T-cell (primary cell): ENCODE measurements at places on chromosomes 16 and 17. TPM values are rescaled to one million over a fixed set of nuclear protein-coding genes. Genes with fewer than 3 reads are reported as not detected.

DNA sequence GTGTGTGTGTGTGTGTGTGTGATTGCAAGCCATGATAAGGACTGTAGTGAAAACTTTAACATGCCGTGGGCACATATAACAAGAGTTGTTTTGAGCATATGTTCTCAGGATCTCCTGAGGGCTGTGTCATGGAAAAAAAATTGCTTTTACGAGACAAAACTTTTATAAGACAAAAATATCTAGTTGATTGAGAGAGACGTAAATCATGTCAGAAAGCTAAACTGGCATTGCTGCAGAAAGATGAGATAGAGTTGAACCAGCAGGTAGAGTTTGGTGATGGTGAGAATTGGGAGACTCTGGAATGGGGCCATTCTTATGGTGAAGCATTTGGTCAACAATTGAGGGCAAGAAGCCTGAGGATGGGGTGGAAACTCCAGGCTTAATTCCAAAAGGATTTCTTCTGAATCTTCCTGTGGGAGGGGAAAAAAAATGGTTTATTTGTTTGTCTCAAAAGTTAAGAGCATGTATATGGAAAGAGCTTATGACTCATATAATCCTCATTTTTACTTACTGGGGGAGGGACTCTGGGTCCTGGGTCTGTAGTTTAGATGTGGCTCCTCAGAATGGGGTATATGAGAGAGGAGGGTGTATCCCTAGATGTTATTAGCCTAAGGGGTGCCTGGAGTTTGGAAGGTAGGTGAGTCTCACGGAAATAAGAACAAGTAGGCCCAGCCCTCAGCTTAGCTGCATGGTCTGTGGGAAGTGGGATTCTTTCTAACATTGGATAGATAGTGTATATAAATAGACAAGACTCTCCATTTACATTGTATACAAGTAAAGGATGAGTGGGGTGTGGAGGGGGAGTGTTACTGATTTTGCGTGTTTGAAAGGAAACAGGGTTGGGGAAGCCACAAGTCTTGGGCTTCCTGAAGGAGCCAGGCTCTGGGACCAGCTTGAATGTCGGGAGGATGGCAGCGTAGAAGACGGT lies 7.1 kb downstream of the MINK1 start:
- DNase-seq = no peak
- no peak overlapping the region for H3K27ac ChIP-seq
- no peak overlapping the region for H3K4me3 ChIP-seq
- no peaks in the 10 kb centered on the region for H3K27me3 ChIP-seq
- peaks cover 8% of the 10 kb centered on the region for H3K4me1 ChIP-seq

DNA sequence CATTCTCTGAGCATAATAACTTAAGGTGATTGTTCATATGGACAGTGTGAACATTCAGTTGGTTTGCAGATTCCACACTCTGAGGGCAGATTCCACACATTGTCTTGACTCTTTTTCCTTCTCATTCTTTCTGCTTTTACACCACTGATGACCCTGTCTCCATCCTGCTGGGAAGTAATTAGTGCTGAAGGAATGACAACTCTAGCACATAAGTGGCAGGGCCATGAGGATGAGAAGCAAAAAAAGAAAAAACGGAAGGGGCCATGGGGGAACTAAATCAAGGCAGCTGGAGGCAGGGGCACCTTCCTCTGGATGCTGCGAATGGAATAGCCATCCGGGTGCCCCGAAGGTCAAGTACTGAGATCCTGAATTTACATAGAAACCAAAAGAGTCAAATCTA lies 944.0 kb downstream of the KCNJ2 start:
- H3K4me3 ChIP-seq = no peak overlapping the region
- H3K4me1 ChIP-seq = no peaks in the 10 kb centered on the region
- H3K27ac ChIP-seq = no peak overlapping the region
- H3K36me3 ChIP-seq = no peaks in the 10 kb centered on the region

DNA sequence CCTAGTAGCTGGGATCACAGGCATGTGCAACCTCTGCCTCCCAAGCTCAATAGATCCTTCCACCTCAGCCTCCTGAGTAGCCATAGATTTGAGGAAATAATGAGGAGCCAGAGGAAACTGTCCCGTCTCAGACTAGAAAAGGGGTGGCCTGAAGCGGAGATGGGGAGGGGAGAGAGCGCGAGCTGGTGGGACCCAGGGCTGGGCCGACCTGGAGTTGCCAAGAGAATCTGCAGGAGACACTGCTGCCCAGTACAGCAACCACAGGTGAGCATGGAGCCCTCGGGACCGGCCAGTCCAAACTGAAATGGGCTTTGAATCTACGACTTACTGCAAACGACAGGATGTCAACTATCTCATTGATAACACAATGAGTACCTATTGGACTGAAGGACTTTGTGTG lies 24.3 kb downstream of the CD300A start:
- H3K27ac ChIP-seq = no peak overlapping the region
- H3K27me3 ChIP-seq = no peaks in the 10 kb centered on the region
- no peak overlapping the region for H3K4me3 ChIP-seq
- no peaks in the 10 kb centered on the region for H3K36me3 ChIP-seq
- no peaks in the 10 kb centered on the region for H3K4me1 ChIP-seq

- H3K4me3 ChIP-seq = no peak overlapping the region
- no peak for DNase-seq
- H3K36me3 ChIP-seq = no peaks in the 10 kb centered on the region
- H3K27ac ChIP-seq = no peak overlapping the region
- H3K4me1 ChIP-seq = no peaks in the 10 kb centered on the region
- peaks cover 3% of the 10 kb centered on the region for H3K27me3 ChIP-seq
Observed at GRCh38 chr16:19196871-19197270, 28.8 kb downstream of the SYT17 start.

- no peak overlapping the region for H3K4me3 ChIP-seq
- no peak for DNase-seq
- H3K27ac ChIP-seq = no peak overlapping the region
- no peaks in the 10 kb centered on the region for H3K36me3 ChIP-seq
Observed at GRCh38 chr17:61294777-61295176, 104.9 kb upstream of the TBX2 start.

GRCh38 chr17:68600067-68600930 lies 868 bp downstream of the FAM20A start:
- DNase-seq = no peak
- H3K4me3 ChIP-seq = peak overlapping the region; percentile 48
- H3K27ac ChIP-seq = no peak overlapping the region
- peaks cover 14% of the 10 kb centered on the region for H3K4me1 ChIP-seq
- no peaks in the 10 kb centered on the region for H3K36me3 ChIP-seq
- H3K27me3 ChIP-seq = peaks cover 15% of the 10 kb centered on the region

DNA sequence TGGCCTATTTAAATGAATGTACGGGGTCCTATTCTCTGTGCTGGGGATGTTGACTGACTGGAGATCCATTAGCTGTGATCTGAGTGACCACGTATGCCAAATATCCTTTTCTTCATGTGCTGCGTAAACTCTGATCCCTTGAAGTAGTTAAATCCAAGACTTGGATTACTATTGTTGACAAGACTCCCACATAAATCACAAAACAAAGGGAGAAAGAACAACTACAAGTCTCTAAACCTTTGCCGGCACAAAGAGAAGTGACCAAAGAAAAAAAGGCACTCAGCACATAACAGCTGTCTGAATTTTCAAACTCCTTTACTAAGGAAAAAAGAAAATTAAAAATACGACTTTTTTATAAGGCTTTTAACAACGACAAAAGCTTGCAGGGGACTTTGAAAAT lies 559.9 kb upstream of the CDH8 start:
- H3K4me1 ChIP-seq = no peaks in the 10 kb centered on the region
- H3K4me3 ChIP-seq = no peak overlapping the region
- no peaks in the 10 kb centered on the region for H3K36me3 ChIP-seq
- no peak for DNase-seq
- H3K27ac ChIP-seq = no peak overlapping the region

GRCh38 chr16:63372283-63372682 lies 1336.0 kb upstream of the CDH8 start:
- H3K4me1 ChIP-seq = no peaks in the 10 kb centered on the region
- no peaks in the 10 kb centered on the region for H3K36me3 ChIP-seq

DNA sequence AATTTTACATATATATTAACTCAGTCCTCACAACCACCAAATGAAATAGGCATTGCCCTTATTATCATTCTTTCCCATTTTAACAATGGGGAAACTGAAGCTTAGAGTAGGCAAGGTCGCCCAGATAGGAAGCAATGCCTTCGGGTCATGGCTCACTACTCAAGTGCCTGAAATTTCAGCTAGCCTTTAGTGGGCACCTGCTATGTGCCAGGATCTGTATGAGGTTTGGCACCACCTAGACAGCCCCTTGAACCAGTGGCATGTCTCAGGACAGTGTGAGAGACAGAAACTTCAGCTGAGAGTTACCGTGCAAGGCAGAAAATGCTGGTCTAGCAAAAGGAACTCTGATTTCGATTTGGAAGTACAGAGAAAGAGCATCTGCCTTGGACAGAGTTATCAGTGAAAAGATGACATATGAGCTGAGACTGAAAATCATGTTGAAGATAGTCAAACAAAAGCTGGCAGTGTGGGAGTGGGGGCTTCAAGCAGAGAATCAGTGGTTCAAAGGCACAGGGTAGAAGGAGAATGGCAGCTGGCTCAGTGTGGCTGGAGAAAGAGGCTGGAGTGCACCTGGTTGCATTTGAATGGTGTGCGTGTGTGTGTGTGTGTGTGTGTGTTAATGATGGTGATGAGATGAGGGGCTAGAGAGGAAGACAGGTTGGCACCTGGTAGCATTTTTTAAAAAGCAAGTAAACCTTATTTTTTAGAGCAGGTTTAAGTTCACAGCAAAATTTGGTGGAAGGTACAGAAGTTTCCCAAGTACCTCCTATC lies 29.1 kb downstream of the CDH13 start:
- H3K4me3 ChIP-seq = no peak overlapping the region
- DNase-seq = no peak
- peaks cover 88% of the 10 kb centered on the region for H3K4me1 ChIP-seq
- H3K27me3 ChIP-seq = no peaks in the 10 kb centered on the region
- peak overlapping the region; percentile 76 for H3K27ac ChIP-seq

- H3K36me3 ChIP-seq = no peaks in the 10 kb centered on the region
- H3K27ac ChIP-seq = no peak overlapping the region
- H3K4me3 ChIP-seq = no peak overlapping the region
- DNase-seq = no peak
Observed at GRCh38 chr17:55652114-55652823, 70.4 kb downstream of the TMEM100 start.

GRCh38 chr17:67509390-67510287 lies 132.6 kb downstream of the PITPNC1 start:
- no peaks in the 10 kb centered on the region for H3K27me3 ChIP-seq
- H3K4me3 ChIP-seq = no peak overlapping the region
- H3K4me1 ChIP-seq = no peaks in the 10 kb centered on the region
- H3K27ac ChIP-seq = no peak overlapping the region

GRCh38 chr17:57853695-57854094 lies 3.9 kb upstream of the MRPS23 start:
- DNase-seq = no peak
- no peaks in the 10 kb centered on the region for H3K36me3 ChIP-seq
- no peak overlapping the region for H3K27ac ChIP-seq
- peaks cover 14% of the 10 kb centered on the region for H3K4me1 ChIP-seq
- no peak overlapping the region for H3K4me3 ChIP-seq
- H3K27me3 ChIP-seq = no peaks in the 10 kb centered on the region

DNA sequence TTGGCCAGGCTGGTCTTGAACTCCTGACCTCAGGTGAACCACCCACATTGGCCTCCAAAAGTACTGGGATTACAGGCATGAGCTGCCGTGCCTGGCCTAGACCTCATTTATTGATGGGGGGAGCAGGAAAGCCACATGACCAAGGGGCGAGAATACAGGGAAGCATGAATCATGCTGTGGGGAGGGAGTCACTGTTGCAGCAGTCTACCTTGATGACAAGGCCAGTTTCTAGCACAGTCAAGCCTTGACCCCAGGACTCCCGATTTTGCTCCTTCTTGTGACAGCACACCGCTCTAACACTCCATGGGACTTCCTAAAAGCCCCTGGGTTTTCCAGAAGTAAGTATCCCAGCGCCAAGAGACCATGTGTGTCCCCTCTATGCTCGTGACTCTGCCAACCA lies 42.9 kb upstream of the IRF8 start:
- no peaks in the 10 kb centered on the region for H3K36me3 ChIP-seq
- no peaks in the 10 kb centered on the region for H3K27me3 ChIP-seq
- no peak overlapping the region for H3K4me3 ChIP-seq
- H3K4me1 ChIP-seq = no peaks in the 10 kb centered on the region
- no peak overlapping the region for H3K27ac ChIP-seq

DNA sequence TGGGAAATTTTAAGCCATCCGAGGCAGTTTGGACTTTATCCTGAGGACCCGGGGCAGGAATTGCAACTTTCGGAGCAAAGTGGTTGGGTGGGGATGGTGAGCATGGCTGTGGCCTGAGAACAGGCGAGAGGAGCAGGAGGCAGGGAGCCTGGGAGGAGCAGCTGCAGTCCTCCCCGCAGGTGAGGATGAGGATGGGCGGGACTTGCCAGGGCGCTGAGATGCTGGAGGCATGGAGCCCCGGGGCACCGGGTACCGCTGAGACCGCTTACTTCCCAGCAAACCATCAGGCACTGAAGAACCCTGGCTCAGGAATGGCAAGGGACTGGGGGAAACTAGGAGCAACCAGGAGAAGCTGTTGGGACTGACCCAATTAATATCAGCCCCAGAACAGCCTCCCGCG lies 210.8 kb downstream of the GSG1L start:
- no peaks in the 10 kb centered on the region for H3K36me3 ChIP-seq
- no peak for DNase-seq
- H3K27me3 ChIP-seq = no peaks in the 10 kb centered on the region
- no peak overlapping the region for H3K27ac ChIP-seq
- H3K4me3 ChIP-seq = no peak overlapping the region
- no peaks in the 10 kb centered on the region for H3K4me1 ChIP-seq

- H3K27ac ChIP-seq = no peak overlapping the region
- peaks cover 36% of the 10 kb centered on the region for H3K36me3 ChIP-seq
- no peaks in the 10 kb centered on the region for H3K27me3 ChIP-seq
- no peak for DNase-seq
Observed at GRCh38 chr17:75807861-75808260, 23.3 kb downstream of the UNK start.

DNA sequence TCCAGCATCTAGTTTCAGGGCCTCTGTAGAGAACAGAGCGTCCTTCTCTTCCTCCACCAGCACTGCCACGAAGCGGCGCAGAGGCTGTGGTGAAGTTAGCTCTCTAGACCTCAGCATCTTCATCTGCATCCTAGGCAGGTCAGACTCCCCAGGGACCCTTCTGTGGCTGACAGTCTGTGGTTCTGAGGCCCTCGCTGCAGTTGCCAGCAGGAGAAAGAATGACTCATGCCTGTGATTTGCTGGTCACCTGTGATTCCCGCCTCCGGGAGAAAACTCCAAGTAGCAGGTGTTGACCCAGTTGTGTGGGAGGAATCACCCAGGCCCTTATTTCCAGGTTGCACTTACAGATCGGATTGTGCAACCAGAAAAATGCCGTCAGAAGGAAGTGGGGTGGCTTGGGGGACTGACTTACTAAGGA lies 117.3 kb upstream of the CACNG5 start:
- peaks cover 11% of the 10 kb centered on the region for H3K36me3 ChIP-seq
- no peak overlapping the region for H3K27ac ChIP-seq
- no peaks in the 10 kb centered on the region for H3K27me3 ChIP-seq
- no peak for DNase-seq
- H3K4me3 ChIP-seq = no peak overlapping the region

- no peaks in the 10 kb centered on the region for H3K27me3 ChIP-seq
- no peak for DNase-seq
- no peak overlapping the region for H3K4me3 ChIP-seq
- no peaks in the 10 kb centered on the region for H3K4me1 ChIP-seq
Observed at GRCh38 chr17:17810084-17810894, 26.5 kb downstream of the SREBF1 start.

ZNF213 gene
- total RNA-seq = 3.1 TPM

METTL26 gene
- total RNA-seq = 87.2 TPM

PLLP gene
- total RNA-seq = 2.4 TPM

ALOX15B gene
- total RNA-seq = 0.10 TPM

MYH1 gene
- not detected for total RNA-seq

NECAB2 gene
- not detected for total RNA-seq

OR1A1 gene
- total RNA-seq = not detected

CBFA2T3 gene
- 2.0 TPM for total RNA-seq

SSTR5 gene
- total RNA-seq = not detected

NTN1 gene
- 0.07 TPM for total RNA-seq

CLEC18A gene
- 3.7 TPM for total RNA-seq

COPS3 gene
- total RNA-seq = 50.7 TPM
